ENCODE measurements at places on chromosomes 12 and 14. TPM values are rescaled to one million over a fixed set of nuclear protein-coding genes. Genes with fewer than 3 reads are reported as not detected.

DNA sequence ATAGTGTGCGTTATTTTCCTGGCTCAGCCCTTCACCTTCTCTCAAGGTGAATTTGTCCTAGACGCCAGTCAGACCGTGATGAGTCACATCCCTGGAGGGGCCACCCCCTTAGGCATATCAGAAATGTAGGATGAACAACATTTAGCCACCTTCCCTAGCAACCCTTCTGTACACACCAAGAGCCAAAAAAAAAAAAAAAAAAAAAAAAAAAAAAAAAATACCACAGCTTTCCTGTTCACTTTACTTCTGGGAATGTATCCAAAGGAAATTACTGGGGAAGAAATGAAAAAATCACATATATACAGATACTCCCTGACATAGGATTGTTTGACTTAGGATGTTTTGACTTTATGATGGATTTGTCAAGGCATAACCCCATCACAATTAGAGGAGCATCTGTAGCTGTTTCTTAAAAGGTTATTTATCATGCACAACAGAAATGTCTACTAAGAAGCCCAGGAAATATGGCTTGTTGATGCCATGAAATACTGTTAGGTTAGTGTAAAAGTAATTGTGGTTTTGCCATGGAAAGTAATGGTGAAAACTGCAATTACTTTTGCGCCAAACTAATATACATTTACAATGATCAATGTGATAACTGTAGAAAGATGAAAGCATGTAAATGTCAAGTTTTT is 68.2 kb upstream of the BDKRB2 start:
- DNase-seq = peak; percentile 91

- peak; percentile 78 for DNase-seq
Observed at GRCh38 chr14:61268812-61269211, 12.3 kb downstream of the TMEM30B start.

DNA sequence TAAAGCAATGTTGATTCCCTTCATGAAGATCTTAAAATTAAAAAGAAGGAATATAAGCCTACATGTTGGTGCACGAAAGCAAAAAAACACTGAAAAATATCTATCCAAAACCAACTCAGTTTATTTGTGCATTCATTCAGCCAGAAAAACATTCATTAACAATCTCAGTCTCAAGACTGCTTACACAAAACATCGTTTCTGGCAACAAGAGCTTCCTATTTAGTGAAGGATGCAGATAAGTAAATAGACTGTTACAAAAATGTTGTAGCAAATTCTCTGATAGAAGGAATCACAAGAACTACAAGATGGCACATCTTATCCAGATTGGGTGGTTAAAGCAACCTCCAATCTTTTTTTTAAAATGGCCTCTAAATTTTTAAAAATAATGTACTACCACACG is 69.7 kb upstream of the DCN start:
- no peak for DNase-seq

- no peak for DNase-seq
Observed at GRCh38 chr14:105386581-105387529, 11.5 kb upstream of the TEX22 start.

GRCh38 chr14:64971943-64972791 is at the start of gene RAB15:
Gene RAB15 (minus strand): TSS chr14:64972336. CDS start chr14:64972076, 260 bp downstream.
- DNase-seq = peak; percentile 53

GRCh38 chr14:87108726-87109125 is 884.3 kb downstream of the GALC start:
- no peak for DNase-seq

The DCTN2 gene
- total RNA-seq = 75.1 TPM

Data from dermis microvascular lymphatic vessel endothelial cell (primary cell).